ENCODE measurements at places on chromosomes 13 and 19. TPM values are rescaled to one million over a fixed set of nuclear protein-coding genes. Genes with fewer than 3 reads are reported as not detected.

- DNase-seq: no peak
Observed at GRCh38 chr13:76693086-76693485, 193.1 kb downstream of the KCTD12 start.

GRCh38 chr13:114229506-114229905 is 5.2 kb upstream of the CDC16 start:
- no peak for DNase-seq

GRCh38 chr13:94248454-94249228 is 230.8 kb downstream of the DCT start:
- DNase-seq: no peak

GRCh38 chr19:29858000-29858596 is 46.3 kb downstream of the CCNE1 start:
- no peak for DNase-seq

DNA sequence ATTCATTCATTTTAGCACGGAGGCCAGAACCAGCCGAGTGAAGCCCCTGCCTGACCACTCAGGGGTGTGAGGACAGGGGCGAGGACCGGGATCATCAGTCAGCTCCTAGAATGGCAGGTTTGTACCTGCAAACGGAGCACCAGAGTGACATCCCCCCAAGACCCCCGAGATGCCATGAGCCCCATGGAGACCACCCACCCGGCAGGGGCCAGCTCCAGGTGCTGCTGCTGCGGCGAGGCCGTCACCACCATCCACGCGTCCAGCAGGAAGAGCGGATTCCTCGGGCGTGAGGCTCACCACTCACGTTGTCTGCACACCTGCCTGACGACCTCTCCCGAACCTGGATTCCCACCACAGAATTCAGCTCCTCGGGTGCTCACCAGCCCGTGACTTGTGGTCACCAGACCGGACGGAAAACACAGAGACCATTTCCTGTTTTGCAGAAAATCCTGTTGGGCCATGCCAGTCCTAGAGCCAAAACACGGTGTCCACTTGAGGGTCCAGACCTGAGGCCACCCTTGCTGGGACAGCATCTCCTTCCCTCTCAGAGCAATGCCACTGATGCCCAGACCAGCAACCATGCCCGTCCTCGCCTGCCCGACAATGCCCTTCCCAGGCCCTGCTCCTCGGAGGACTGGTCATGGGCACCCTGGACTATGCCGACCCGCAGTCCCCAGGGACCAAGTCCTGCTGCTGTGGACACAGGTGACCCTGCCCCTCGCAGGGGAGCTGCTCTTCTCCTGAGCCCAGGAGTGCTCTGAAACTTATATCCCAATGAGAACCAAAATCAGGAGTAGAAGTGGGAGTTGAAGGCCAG is 74.2 kb downstream of the RASA3 start:
- no peak for DNase-seq

GRCh38 chr13:112704308-112705145 is 14.7 kb downstream of the ATP11A start:
- no peak for DNase-seq

GRCh38 chr13:49246850-49247642 is 679 bp upstream of the CDADC1 start:
- DNase-seq: no peak

DNA sequence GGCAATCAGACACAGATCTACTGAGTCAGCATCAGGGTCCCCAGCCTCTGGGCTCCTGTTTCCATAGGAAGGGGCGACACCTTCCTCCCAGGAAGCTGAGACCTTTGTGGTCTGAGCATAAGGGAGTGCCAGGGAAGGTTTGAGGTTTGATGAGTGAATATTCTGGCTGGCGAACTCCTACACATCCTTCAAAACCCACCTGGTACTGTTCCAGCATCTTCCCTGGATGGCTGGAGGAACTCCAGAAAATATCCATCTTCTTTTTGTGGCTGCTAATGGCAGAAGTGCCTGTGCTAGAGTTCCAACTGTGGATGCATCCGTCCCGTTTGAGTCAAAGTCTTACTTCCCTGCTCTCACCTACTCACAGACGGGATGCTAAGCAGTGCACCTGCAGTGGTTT is 9.2 kb downstream of the INSL3 start:
- DNase-seq: no peak

DNA sequence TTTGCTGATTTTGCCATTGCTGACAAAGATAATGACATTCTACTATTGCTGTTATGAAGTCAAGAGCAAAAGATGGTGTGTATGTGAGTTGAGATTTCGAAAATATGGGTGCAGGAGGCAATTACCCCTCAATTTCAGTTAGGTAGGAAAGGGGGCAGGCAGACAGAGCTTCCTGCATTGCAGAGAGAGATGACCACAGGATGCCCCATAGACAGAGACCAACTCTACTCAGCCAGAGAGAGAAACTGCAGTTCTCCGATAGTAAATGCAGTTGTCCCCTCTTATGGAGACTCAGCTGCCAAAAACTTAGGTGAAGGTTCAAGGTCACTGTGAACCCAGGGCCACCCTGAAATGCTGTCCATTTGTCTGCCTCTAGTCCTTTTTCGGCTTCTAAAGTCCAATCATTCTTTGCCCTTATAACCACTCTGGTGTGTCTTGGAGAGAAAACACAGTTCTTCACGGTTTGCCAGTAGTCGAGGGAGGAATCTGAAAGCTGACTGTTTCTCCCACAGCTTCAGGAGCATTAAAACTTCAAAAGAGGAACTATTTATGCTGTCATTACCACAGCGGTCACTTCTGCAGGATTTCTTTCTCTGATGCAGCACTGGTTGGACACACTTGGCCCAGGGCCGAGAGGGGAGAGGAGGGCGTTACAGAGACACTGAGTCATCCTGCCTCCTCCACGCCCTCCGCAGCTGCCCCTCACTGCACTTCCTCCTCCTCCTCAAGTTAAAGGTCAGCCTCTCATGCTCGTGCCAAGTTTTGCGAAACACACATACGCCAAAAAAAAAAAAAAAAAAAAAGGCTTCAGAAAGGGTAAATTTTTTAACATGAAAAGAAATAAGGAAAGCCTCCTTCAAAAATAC is 264.3 kb downstream of the FOXO1 start:
- DNase-seq: peak; percentile 98

DNA sequence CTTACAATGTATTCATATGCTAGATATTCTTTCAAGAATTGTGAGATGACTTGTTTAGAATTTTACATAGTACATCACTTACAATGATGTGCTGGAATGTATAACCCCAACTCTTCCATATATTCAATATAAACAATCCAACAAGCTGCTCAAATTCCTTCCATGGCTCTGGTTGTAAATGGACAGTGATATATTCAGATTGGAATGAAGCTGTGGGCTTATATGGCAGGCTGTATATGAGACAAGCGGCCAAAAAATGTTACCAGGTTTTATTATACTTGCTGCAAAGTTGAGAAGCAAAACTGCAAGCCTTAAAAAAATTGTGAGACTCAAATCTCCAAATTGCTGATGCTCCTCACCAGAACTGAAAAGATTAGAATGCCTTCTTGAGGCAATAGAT is 83.6 kb upstream of the KLF12 start:
- no peak for DNase-seq

Gene CYP2S1
- total RNA-seq: not detected

Gene MATK
- total RNA-seq: not detected

Gene BABAM1
- 107 TPM for total RNA-seq

Gene APOE
- 25.3 TPM for total RNA-seq

Data from LHCN-M2 (cell line).